ENCODE measurements at places on chromosomes 6 and 20. TPM values are rescaled to one million over a fixed set of nuclear protein-coding genes. Genes with fewer than 3 reads are reported as not detected.

Gene RSPO4
- 2.2 TPM for total RNA-seq

DNA sequence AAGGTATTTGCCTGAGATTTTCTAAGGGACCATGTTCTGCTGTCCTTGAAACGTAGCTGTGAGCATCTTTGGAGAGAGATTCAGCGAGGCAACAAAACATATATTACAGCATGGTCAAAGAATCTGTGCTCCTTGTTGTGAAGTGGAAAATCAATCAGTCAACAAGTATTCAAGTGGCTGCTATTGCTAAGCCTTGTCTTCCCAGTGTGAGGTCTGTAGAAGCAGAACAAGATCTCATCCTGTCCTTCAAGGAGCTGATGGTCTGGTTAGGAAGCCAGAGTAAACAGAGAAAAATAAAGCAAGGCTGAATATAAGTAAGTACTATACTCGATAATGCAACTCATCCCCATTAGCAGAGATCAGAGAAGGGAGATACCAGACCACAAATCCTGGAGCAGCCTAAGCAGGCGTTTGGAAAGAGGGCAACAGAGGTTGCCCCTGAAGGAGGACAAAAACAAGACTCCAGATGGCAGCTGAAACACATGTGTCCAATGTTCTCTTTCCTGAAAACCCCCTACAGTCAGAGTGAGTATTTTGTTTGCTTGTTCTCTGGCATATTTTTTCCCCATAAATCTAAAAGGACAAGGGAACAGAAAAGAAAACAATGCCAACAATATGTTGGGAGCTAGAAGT lies 392.0 kb downstream of the SYNE1 start:
- H3K27ac ChIP-seq: peak overlapping the region; percentile 46
- no peaks in the 10 kb centered on the region for H3K4me1 ChIP-seq
- H3K27me3 ChIP-seq: no peaks in the 10 kb centered on the region
- DNase-seq: no peak
- no peaks in the 10 kb centered on the region for H3K36me3 ChIP-seq

- DNase-seq: no peak
- no peaks in the 10 kb centered on the region for H3K27me3 ChIP-seq
- H3K4me1 ChIP-seq: no peaks in the 10 kb centered on the region
- no peak overlapping the region for H3K27ac ChIP-seq
Observed at GRCh38 chr6:31011153-31011552, 879 bp downstream of the MUC22 start.

GRCh38 chr6:168012431-168013249 lies 15.2 kb downstream of the KIF25 start:
- no peak for DNase-seq
- H3K36me3 ChIP-seq: no peaks in the 10 kb centered on the region
- no peak overlapping the region for H3K27ac ChIP-seq
- H3K4me3 ChIP-seq: no peak overlapping the region
- no peaks in the 10 kb centered on the region for H3K27me3 ChIP-seq

DNA sequence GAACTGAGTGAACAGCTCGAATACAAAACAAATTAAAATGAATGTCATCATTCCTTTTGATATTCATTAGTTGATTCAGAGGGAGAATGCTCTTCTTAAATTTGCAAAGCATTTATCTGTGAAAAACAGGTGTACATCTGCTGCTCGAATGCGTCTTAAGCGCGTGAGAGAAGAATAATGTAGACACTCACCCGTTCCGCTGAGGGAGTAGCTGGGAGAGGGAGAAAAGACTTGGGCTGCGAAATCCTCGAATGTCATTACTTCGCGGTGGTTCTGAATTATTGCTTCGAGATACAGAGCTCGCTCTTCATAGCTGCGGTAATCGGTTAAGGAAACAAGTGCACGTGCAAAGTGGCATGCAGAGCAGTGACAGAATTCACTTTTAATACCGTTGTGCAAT lies 43.9 kb downstream of the INSM1 start:
- H3K27me3 ChIP-seq: no peaks in the 10 kb centered on the region
- peaks cover 10% of the 10 kb centered on the region for H3K4me1 ChIP-seq
- no peaks in the 10 kb centered on the region for H3K36me3 ChIP-seq
- H3K27ac ChIP-seq: no peak overlapping the region
- DNase-seq: no peak

DNA sequence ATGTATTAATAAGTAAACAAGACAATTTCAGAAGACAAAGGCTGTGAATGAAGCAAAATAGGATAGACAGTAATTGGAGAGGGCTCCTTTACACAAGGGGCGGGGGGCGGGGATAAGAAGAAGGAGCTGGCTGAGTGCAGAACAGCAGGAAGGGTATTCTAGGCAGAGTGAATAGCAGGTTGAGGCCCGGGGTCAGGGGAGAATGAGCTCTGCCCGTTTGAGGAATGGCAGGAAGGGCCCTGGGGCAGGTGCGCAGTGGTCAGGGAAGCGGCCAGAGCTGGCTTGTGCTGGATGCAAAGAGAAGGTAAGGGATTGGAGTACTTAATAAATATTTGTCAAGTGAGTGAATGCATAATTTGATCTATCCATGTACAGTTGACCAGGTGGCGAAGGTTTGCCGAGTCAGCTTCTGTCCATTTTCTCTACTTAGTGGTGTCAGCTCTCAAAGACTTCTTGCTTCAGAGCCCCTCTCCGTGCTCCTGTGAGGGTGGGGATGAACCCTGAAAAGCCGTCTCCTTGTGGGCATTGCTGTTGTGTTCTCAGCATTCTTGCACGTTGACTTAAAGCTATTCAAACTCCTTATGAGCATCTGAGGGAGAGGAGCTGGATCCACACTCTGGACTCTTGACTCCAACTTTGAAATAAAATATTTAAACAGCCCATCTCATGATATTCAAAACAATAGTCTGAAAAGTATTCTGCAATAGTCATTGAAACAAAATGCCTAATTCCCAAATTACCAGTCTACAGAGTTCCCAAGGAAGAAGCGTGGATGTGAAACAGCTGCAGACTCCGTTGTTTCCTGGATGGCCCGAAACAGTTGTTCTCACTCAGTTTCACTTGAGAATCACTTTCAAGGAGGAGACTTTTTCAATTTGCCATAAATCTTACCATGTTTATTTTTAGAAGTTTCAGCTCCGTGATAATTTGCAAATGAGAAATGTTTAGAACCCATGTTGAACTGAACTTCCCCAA lies 105.1 kb downstream of the EDN3 start:
- H3K27ac ChIP-seq: no peak overlapping the region
- no peaks in the 10 kb centered on the region for H3K36me3 ChIP-seq
- H3K4me3 ChIP-seq: no peak overlapping the region
- peak; percentile 54 for DNase-seq
- H3K27me3 ChIP-seq: peaks cover 29% of the 10 kb centered on the region

DNA sequence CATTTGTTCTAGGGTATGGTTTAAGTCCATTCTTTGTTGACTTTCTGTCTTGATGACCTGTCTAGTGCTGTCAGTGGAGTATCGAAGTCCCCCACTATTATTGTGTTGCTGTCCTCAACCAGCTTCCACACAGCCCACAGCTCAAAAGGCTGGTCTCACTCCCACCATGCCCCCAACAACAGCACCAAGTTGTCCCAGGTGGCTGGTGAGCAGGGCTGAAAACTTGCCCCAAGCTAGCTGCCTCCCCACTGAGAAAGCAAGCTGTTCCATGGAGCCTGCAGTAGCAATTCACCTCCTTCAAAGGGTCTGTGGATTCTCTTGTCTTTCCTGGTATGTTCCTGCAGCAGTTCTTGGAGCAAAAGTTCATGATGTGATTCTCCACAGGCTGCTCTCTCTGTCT lies 221.0 kb downstream of the SYNDIG1 start:
- H3K4me3 ChIP-seq: no peak overlapping the region
- H3K36me3 ChIP-seq: no peaks in the 10 kb centered on the region
- H3K27ac ChIP-seq: no peak overlapping the region
- no peak for DNase-seq

- no peaks in the 10 kb centered on the region for H3K36me3 ChIP-seq
- no peak for DNase-seq
- H3K27me3 ChIP-seq: no peaks in the 10 kb centered on the region
- no peak overlapping the region for H3K27ac ChIP-seq
Observed at GRCh38 chr6:24922814-24923213, 12.9 kb downstream of the RIPOR2 start.

DNA sequence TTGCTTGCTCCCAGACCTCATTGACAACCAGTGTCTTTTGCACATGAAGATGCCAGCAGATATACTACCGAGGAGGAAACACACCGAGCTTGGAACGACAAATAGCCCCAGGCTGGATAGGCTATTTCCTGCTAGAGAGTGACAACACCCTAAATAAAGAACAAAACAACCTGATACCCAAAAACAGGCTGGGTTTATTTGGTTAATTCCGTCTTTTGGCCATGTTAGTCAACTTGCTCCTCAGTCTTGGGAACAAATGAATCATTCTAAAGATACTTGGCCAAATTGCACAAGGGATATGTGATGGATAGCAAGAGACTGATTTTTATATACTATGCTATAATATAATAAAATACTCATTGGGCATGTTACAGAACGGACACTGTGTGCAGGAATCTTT lies 11.5 kb upstream of the MUC22 start:
- H3K27me3 ChIP-seq: no peaks in the 10 kb centered on the region
- no peak for DNase-seq
- no peak overlapping the region for H3K27ac ChIP-seq
- no peaks in the 10 kb centered on the region for H3K36me3 ChIP-seq

- H3K36me3 ChIP-seq: no peaks in the 10 kb centered on the region
- DNase-seq: no peak
- no peaks in the 10 kb centered on the region for H3K4me1 ChIP-seq
Observed at GRCh38 chr6:24481449-24481848, 7.9 kb downstream of the GPLD1 start.

Gene FAM50B
- total RNA-seq: 11.6 TPM

Gene TREML2
- total RNA-seq: 0.32 TPM

Gene MEP1A
- not detected for total RNA-seq

DNA sequence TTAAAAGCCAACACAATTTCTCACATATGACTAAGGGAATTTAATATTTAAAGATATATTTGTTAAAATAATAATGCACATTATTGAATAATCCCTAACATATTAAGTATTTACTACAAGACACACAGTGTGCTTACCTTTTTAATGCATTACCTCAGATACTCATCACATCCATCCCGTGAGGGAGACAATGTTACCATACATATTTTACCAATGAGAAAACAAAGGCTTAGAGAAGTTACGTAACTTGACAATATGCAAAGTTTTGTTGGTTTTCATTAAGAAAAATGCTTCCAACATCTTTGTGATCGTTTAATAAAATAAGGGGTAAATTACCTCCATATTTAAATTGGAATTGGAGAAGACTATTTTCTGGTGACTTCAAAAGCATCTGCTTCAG lies 4.3 kb downstream of the IFNGR1 start:
- H3K27me3 ChIP-seq: no peaks in the 10 kb centered on the region
- peaks cover 45% of the 10 kb centered on the region for H3K4me1 ChIP-seq
- peak overlapping the region; percentile 100 for H3K27ac ChIP-seq
- peaks cover 7% of the 10 kb centered on the region for H3K36me3 ChIP-seq

DNA sequence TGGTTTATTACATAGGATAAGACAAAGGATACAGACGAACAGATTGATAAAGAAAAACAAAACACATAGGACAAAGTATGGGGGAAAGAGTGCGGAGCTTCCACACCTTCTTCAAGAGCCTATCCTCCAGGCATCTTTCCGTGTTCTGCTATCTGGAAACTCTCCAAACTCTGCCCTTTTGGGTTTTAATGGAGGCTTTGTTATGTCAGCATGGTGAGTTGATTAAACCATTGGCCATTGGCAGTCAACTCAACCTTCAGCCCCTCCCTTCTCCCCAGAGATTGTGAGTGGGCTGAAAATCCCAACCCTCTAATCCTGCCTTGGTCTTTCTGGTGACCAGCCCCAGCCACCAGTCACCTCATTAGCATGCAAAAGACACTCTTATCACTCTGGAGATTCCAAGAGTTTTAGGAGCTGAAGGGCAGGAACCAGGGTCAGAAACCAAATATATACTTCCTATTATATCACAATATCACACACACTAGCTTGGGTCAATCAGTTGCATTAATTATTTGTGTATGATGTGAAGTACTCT lies 23.8 kb downstream of the HLA-DOB start:
- H3K36me3 ChIP-seq: no peaks in the 10 kb centered on the region
- peaks cover 5% of the 10 kb centered on the region for H3K27me3 ChIP-seq
- H3K4me3 ChIP-seq: no peak overlapping the region

Gene ACTL10
- 1.2 TPM for total RNA-seq

- peaks cover 61% of the 10 kb centered on the region for H3K27me3 ChIP-seq
- H3K4me1 ChIP-seq: peaks cover 24% of the 10 kb centered on the region
- no peak overlapping the region for H3K4me3 ChIP-seq
- no peaks in the 10 kb centered on the region for H3K36me3 ChIP-seq
- DNase-seq: no peak
Observed at GRCh38 chr6:68637782-68638181, 2.7 kb downstream of the ADGRB3 start.

GRCh38 chr20:57383447-57384347 lies 7.5 kb upstream of the RBM38 start:
- no peak for DNase-seq
- H3K27ac ChIP-seq: no peak overlapping the region

Gene LGSN
- total RNA-seq: not detected

- no peaks in the 10 kb centered on the region for H3K27me3 ChIP-seq
- no peak overlapping the region for H3K4me3 ChIP-seq
- no peak for DNase-seq
- no peaks in the 10 kb centered on the region for H3K36me3 ChIP-seq
- no peaks in the 10 kb centered on the region for H3K4me1 ChIP-seq
Observed at GRCh38 chr6:135909737-135910387, 58.4 kb downstream of the PDE7B start.

DNA sequence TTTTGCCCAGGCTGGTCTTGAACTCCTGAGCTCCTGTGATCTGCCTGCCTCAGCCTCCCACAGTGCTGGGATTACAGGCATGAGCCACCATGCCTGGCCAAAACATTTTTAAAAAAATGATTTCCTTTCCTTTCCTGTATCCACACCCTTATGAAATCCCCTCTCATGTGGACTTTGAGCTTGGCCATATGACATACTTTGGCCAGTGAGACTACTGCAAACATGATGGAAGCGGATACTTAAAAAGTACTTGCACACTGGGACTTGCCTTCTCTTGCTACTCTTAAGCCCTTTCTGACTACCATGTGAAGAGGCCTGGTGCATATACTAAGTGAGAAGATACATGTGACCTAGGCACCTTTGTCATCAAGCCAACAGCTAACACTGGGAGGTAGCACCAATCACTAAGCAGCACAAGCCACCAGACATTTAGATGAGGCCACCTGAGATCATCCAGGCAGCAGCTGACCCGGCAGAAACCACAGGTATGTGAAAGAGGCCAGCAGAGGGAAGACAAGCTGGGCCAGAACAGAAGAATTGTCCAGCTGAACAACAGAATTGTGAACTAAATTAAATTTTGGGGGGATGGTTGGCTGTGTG lies 78.5 kb upstream of the HDAC2 start:
- H3K27me3 ChIP-seq: no peaks in the 10 kb centered on the region
- no peaks in the 10 kb centered on the region for H3K4me1 ChIP-seq
- H3K4me3 ChIP-seq: no peak overlapping the region
- no peaks in the 10 kb centered on the region for H3K36me3 ChIP-seq
- H3K27ac ChIP-seq: no peak overlapping the region
